Activated T-helper 1 cell treated with anti-CD3 and anti-CD28 coated beads, Interleukin-12 subunit alpha, Interleukin-12 subunit beta, Interleukin-2, Interleukin-4 antibody, amounts not matched to agents 30 ng/mL and 10 ng/mL and 1 ng/mL, durations not matched to agents 14 hours and 24 hours and 36 hours (primary cell): ENCODE measurements at places on chromosomes 4 and X.

- no peaks in the 10 kb centered on the region for H3K36me3 ChIP-seq
- no peaks in the 10 kb centered on the region for H3K4me1 ChIP-seq
- DNase-seq = no peak
- no peak overlapping the region for H3K27ac ChIP-seq
- no peak overlapping the region for H3K4me3 ChIP-seq
These were observed 29.6 kb downstream of the SLC16A2 start for GRCh38 chrX:74450803-74451449.

- no peak for DNase-seq
- no peaks in the 10 kb centered on the region for H3K27me3 ChIP-seq
- H3K4me1 ChIP-seq = no peaks in the 10 kb centered on the region
These were observed 63.8 kb upstream of the ATOH1 start for GRCh38 chr4:93764639-93765246.

DNA sequence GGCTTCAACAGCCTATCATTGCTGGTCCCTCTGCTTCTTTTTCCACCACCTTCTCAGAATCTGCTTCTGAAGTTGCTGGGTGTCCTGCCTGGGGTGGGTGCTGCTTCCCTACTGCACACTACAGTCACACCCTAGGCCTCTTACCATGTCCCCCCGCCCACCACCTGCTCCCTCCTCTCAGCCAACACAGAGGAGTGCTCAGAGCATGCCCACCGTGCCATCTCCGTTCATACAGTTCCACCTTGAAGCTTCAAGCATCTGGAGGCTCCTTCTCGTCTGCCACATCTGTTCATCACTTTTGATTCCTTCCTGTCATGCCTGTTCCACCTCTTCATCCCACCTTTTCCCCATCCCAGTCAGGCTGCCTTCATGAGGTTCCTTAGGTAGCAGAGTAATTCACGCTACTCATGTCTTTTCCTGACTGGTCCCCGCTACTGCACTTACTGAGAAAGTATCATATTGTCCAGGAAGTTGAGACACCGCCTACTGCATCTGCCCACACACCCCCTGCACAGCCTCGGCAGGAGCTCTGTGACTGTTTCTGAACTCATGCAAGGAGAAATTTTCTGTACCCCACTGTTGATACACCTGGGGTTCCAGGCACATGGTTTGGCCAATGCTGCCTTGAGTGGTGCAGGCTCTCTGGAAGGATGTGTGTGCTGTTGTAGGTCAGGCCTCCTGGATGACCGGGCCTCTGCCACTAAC, 39.5 kb downstream of the HADH start:
- H3K4me1 ChIP-seq = peaks cover 56% of the 10 kb centered on the region
- H3K27ac ChIP-seq = peak overlapping the region; percentile 76
- H3K4me3 ChIP-seq = peak overlapping the region; percentile 45
- peak; percentile 38 for DNase-seq
- H3K27me3 ChIP-seq = no peaks in the 10 kb centered on the region

DNA sequence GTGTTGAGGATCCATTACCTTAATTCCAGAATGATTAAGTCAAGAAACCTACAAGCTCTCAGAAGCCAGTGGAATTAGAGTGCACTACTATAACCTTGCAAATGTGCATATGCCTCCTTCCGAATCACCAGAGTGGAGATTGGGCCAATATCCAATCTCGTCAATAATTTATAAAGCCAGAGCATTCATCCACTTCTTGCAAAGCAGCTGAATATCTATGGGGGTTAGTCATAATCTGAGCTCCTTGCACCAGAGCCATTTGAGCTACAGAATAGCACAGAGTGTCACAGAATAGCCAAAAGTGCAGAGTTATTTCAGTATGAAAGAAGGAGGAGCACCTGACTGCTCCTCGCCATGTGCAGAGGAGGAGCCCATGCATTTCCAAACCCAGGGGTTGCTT, 69.2 kb upstream of the MTM1 start:
- DNase-seq = no peak
- no peaks in the 10 kb centered on the region for H3K36me3 ChIP-seq
- H3K27me3 ChIP-seq = no peaks in the 10 kb centered on the region
- no peaks in the 10 kb centered on the region for H3K4me1 ChIP-seq

GRCh38 chr4:74805601-74806000, 11.3 kb upstream of the BTC start:
- H3K27ac ChIP-seq = no peak overlapping the region
- no peak overlapping the region for H3K4me3 ChIP-seq
- H3K27me3 ChIP-seq = no peaks in the 10 kb centered on the region
- no peak for DNase-seq
- H3K36me3 ChIP-seq = no peaks in the 10 kb centered on the region
